Natural killer cell (primary cell): ENCODE measurements at places on chromosomes 16 and 17. TPM values are rescaled to one million over a fixed set of nuclear protein-coding genes. Genes with fewer than 3 reads are reported as not detected.

The KRT34 gene
- not detected for total RNA-seq

- H3K27me3 ChIP-seq, result peaks cover 2% of the 10 kb centered on the region
- no peak overlapping the region for H3K27ac ChIP-seq
- H3K4me3 ChIP-seq, result no peak overlapping the region
- H3K4me1 ChIP-seq, result peaks cover 8% of the 10 kb centered on the region
- peak; percentile 49 for DNase-seq
- H3K36me3 ChIP-seq, result no peaks in the 10 kb centered on the region
These were observed 421.1 kb upstream of the C16orf82 start for GRCh38 chr16:26645614-26646013.

GRCh38 chr17:7897773-7898172, 9.2 kb downstream of the CHD3 start:
- H3K27ac ChIP-seq, result no peak overlapping the region
- no peaks in the 10 kb centered on the region for H3K27me3 ChIP-seq
- H3K4me3 ChIP-seq, result no peak overlapping the region
- H3K36me3 ChIP-seq, result peaks cover 82% of the 10 kb centered on the region

DNA sequence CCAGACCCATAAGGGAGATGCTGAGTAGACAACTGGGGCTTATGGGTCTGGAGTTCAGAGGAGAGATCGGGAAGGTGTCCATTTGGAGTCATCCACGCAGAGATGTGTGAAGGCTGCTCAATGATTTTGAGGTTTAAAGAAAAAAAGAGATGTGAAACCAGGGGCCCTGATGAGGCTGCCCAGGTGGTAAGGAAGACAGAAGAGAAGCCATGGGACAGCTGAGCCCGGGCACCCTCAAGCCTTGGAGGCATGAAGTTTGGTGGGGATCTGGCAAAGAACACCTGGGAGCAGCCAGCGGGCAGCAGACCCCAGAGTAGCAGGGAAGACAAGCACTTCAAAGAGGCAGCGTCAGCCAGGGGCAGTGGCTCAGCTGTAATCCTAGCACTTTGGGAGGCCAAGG, 20.8 kb upstream of the MYO15B start:
- H3K4me1 ChIP-seq, result peaks cover 23% of the 10 kb centered on the region
- DNase-seq, result no peak
- H3K27ac ChIP-seq, result no peak overlapping the region
- no peak overlapping the region for H3K4me3 ChIP-seq
- peaks cover 61% of the 10 kb centered on the region for H3K36me3 ChIP-seq
- no peaks in the 10 kb centered on the region for H3K27me3 ChIP-seq

DNA sequence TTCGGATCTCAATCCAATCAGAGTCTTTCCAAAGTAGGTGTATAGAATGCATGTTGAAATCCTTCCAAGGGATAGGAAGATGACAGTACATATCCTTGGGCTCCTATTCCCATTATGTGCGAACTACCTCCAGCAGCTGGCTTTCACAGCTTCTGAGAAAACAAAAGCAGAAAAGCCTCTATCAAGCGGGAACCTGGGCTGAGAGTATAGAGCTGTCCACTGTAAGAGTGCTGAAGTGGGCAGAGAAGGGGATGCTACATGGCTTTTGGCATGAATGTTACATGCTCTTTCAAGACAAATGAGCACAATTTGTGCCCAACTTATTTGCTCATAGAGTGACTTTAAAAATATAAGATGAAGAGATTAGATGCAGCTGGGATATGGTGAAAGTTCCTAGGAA, 993.5 kb downstream of the CDH8 start:
- DNase-seq, result no peak
- no peaks in the 10 kb centered on the region for H3K27me3 ChIP-seq
- no peak overlapping the region for H3K27ac ChIP-seq
- no peaks in the 10 kb centered on the region for H3K4me1 ChIP-seq
- H3K4me3 ChIP-seq, result no peak overlapping the region
